ENCODE measurements at places on chromosomes 7 and 10. TPM values are rescaled to one million over a fixed set of nuclear protein-coding genes. Genes with fewer than 3 reads are reported as not detected.

Gene ABCB4
- total RNA-seq, result 1.1 TPM

Gene DNAJC12
- 1.5 TPM for total RNA-seq

Gene VSIR
- total RNA-seq, result 0.74 TPM

Gene TYW1B
- total RNA-seq, result 5.6 TPM

Gene NKX1-2
- total RNA-seq, result 57.7 TPM

Gene PIK3CG
- 0.11 TPM for total RNA-seq

Gene NPFFR1
- total RNA-seq, result 0.05 TPM

Gene TFR2
- total RNA-seq, result 5.7 TPM

Gene PDE6C
- total RNA-seq, result not detected

Gene SRRM3
- total RNA-seq, result 24.6 TPM

Gene PGAM2
- 2.4 TPM for total RNA-seq

Gene CLEC5A
- not detected for total RNA-seq

Gene LFNG
- total RNA-seq, result 24.1 TPM

Data from WTC11 (cell line).